ENCODE measurements at places on chromosomes 12 and 14.

DNA sequence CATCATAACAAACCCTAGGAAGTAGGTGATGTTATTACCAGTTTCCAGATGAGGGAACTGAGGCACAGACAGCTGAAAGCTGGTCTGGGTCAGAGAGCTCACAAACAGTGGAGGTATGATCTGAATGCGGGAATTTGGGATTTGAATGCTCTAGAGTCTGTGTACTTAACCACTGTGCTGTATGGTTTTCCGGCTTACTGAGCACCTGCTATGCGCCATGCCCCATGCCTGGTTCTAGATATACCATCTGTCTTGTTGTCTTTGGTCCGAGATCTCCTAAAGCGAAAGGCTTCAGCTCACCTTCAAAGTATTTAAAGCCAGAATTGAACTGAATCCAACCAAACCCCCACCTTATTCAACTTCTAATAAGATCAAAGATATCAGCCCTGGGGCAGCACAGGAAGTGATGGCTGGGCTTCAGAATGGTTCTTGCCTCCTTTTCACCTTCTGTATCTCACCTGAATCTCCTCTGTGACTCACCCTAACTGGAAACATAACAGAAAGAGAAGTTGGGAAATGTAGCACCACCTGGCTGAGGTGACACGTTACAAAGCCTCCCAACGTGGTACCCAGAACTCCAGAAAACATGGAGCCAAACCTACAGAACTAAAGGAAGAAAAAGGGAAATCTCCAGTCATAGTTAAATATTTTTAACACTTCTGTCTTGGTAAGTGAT lies 54.3 kb downstream of the PRMT8 start:
- DNase-seq = no peak

DNA sequence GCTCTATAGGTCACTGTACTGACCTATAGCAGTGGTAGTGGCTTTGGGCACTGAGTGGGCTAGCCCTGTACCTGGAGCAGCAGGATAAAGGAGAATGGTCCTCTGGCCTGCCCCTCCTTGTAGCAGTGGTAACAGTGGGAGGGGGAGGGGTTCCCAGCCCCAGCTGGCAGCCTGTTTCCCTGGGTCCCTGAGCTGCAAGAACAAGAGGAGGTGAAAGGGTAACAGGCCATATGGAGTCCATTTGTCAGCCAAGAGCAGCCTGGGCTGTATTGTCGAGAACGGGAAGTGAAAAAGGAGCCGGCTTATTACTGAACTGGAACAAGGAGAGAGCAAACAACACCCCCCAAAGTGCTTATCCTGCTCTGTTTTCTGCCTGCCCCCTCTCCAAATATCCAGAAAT lies 73.8 kb upstream of the SRSF5 start:
- DNase-seq = no peak

DNA sequence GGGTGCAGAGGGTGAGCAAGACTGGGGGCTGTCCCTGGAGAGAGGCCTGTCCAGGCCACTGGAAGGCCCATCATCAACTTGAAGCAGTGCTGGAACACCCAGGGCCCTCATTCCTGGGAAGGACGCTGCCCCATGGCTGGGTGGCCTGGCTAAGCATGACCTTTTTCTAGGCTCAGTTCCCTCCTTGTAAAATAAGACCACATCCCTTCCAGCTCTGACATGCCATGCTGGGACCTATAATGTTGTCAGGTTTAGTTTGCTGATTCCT lies 62.8 kb downstream of the SYNE3 start:
- DNase-seq = no peak

GRCh38 chr12:15231493-15231892 lies 10.3 kb upstream of the RERG start:
- no peak for DNase-seq

- no peak for DNase-seq
Measured at GRCh38 chr12:69151254-69151764, 88.1 kb upstream of the CPSF6 start.

DNA sequence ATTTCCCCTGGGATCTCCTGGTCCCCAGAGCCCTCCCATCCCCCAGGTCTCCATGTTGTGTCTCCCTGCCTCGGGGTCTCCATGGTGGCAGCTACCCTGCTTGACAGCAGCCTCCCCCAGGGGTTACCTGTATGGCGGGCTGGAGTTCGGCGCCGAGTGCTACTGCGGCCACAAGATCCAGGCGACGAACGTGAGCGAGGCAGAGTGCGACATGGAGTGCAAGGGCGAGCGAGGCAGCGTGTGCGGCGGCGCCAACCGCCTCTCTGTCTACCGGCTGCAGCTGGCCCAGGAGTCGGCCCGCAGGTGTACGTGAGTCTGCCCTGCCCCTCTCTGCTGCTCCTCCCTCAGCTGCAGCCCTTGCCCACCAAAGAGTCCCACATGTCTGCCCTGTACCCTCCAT lies 80.9 kb downstream of the WSCD2 start:
- DNase-seq = no peak

- DNase-seq = no peak
Measured at GRCh38 chr14:20428802-20429201, 7.2 kb downstream of the KLHL33 start.

- no peak for DNase-seq
Measured at GRCh38 chr12:51948066-51948465, 3.4 kb upstream of the ACVR1B start.

DNA sequence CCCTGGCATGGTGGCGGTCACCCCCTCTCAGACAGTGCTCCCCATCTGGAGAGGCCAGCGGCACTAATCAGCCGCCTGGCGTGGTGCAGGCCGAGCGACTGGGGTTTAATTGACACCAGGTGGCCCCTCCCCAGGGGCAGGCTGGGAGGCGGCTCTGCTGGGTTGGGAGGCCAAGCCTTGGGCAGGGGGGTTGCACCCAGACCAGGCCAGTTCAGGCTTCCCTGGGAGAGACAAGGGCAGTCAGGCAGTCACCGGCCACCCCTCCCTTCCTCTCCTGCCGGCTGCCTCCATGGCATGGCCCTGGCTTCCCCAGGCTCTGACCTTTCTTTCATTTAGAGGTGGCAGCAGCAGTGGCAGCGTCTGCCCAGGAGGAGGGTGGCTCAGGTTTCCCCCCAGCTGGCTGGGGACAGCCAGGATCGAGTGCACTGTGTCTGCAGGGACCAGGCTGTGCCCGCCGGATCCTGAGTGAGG lies 78.1 kb upstream of the NOS1 start:
- no peak for DNase-seq

GRCh38 chr12:39138268-39138667 lies 232.9 kb upstream of the CPNE8 start:
- DNase-seq = no peak

GRCh38 chr14:77989441-77989991 lies 180.7 kb upstream of the NRXN3 start:
- no peak for DNase-seq

GRCh38 chr12:108394196-108394595 lies 55.1 kb upstream of the CMKLR1 start:
- no peak for DNase-seq

GRCh38 chr12:123427036-123427769 lies 9.3 kb downstream of the RILPL2 start:
- no peak for DNase-seq

DNA sequence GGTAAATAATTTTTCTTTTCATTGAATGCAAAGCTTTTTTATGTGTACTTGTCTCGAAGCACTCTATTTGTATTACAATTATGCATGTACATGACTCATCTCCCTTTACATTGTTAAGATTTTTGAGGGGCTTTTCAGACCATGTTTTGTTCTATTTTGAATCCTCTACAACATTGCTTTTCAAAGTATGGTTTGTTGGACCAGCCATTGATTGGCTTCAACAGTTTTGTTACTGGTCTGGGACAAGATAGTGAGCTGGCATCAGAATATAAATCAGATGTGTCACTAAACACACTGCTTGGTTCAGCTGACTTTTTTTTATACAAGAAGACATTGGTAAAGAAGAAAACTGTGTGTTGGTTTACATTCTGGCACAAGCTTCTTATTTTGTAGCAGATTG lies 122.3 kb downstream of the MON2 start:
- DNase-seq = no peak
